ENCODE measurements at places on chromosomes 1 and 21.
A peak's percentile ranks its signal among the peaks of the same experiment; 100 is the strongest.

- DNase-seq = no peak
Measured at GRCh38 chr21:31110430-31110829, 72.2 kb upstream of the KRTAP19-8 start.

DNA sequence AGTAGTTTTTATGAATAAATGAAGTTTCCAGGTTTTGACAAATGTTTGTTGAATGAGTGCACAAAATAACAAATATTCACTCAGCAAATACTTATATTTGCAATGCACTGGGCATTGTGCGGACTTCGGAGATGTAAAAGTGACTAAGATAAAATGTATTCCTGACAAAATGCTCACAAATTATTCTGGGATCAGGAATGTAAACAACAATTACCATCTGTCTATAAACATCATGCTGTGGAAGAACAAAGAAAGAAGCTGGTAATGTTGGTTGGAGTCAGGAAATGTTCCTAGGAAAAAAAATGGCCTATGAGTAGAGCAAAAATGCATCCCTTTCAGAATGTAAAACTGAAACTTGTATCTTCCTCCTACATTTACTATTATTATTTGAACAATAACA is 68.5 kb downstream of the CRB1 start:
- no peak for DNase-seq

- no peak for DNase-seq
Measured at GRCh38 chr1:177907000-177907399, 62.9 kb downstream of the SEC16B start.

DNA sequence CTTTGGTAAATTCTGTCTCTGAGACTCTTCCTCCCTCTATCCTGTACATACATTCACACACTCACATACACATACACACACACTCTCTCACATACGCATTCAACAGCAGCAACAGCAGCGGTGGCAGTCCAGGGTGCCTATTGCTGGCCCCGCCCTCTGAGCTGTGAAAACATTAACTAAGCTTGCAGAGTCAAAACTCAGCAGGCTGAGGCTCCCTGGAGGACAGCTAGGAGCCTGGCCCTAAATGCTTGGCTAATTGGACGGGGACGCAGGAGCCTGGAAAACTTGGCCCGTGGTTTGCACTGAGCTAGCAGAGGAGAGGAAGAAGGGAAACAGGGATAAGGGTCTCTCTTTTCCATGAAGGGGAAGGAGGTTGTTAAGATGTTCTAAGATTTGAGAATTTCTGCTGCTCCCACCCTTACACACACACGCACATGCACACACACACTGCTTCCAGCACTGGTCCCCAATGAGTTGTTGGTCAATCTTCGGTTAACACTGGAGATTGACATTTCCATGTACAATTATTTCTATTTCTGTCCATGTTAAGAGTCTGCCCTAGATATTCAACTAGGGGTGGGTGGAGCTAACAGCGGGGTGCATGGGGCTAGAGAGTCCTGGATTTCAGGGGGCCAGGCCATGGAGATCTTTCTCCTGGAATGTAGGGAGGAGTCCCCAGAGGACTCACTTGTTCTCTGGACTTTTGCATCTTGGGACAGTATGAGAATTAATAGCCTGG is 94.2 kb downstream of the PLXNA2 start:
- DNase-seq = no peak

GRCh38 chr21:44905728-44906090 is 15.0 kb downstream of the ITGB2 start:
- no peak for DNase-seq

GRCh38 chr1:101506541-101507164 is 269.8 kb downstream of the S1PR1 start:
- no peak for DNase-seq

GRCh38 chr1:35448344-35448801 is 108.8 kb downstream of the KIAA0319L start:
- no peak for DNase-seq

DNA sequence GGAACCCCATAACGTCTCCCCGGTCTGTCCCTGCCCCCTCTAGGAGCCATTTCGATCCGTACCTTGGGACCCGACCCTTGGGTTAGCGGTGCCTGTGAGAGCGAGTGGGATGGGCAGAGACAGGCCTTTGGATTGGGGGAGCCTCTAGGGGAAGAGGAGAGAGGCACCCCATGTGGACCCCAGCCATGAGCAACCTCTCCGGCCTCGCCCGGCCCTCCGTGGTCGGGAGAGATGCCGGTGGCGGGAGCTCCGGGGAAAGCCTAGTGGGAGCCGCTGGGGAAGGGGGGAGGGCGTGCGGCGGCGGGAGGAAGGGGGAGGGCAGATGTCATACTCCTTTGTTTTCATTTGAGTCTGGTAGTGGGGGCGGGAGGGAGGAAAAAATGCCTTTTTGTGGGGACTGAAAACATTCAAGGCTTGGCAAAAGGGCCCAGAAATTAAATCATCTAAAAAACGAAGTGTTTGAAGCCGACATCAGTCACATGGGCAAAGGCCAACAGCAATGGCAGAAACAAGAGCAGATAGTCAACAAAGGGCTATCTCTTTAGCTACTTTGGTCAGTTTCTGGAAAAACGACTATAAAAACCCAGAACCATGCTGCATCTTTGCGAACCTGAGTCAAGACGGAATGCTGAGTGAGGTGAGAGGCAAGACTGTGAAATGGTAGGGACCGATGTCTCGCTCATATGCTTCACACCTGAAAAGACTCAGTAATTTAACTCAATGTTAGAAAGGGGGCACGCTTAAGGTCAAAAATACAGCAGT is 758 bp downstream of the PTBP2 start:
- peak; percentile 35 for DNase-seq

DNA sequence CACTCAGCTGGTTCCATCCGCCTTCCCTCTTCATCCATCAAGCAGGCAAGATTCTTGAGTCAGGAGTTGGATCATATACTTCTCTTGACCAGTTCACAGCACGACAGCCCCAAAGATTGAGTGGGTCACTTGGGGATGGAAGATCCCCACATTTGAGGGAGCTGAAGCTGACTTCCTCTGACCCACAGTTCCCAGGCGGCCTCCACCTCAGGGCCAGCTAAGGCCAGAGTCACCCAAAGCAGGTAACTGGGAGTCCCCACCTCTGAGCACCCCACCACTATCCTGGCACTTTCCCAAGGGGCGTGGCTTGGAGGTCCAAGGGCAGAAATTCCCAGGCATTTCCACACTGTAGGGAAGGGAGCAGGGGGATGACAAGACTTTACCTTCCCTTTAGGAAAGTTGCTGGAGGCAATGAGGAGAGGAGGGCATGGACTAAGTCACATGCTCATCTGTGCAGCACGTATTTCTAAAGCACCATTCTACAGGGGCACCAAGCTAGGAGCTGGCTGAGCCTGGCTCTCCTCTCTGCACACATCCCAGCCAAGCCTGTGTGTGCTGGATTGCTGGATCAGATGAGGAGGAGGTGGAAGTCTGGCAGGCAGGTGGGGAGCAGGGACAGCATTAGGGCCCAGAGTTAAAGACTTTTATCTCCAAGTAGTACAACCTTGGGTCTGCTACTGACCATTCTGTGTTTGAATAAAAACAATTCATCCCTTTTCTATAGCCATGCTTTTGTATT is 1.3 kb upstream of the RD3 start:
- no peak for DNase-seq

DNA sequence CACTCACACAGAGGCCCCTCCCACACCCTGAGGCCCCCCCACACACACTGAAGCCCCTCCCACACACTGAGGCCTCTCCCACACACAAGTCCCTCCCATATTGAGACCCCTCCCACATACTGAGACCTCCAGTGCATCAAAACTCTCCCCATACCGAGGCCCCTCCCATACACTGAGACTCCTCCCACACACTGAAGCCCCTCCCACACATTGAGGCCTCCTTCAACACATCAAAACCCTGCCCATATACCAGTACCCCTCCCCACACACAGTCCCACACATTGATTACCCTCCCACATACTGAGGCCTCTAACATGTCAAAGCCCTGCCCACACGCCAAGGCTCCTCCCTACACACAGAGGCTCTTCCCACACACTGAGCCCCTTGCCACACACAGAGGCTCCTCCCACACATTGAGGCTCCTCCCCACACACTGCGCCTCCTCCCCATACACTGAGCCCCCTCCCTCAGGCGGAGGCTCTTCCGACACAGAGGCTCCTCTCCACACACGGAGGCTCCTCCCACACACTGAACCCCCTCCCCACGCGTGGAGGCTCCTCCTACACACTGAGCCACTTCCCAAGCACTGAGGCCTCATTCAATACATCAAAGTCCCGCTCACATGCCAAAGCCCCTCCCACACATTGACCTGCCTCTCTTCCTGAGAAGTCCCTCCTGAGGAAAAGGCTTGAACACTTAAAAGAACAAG is 392.3 kb downstream of the CAMTA1 start:
- no peak for DNase-seq

- DNase-seq = no peak
Measured at GRCh38 chr21:25788677-25789076, 53.9 kb downstream of the GABPA start.

DNA sequence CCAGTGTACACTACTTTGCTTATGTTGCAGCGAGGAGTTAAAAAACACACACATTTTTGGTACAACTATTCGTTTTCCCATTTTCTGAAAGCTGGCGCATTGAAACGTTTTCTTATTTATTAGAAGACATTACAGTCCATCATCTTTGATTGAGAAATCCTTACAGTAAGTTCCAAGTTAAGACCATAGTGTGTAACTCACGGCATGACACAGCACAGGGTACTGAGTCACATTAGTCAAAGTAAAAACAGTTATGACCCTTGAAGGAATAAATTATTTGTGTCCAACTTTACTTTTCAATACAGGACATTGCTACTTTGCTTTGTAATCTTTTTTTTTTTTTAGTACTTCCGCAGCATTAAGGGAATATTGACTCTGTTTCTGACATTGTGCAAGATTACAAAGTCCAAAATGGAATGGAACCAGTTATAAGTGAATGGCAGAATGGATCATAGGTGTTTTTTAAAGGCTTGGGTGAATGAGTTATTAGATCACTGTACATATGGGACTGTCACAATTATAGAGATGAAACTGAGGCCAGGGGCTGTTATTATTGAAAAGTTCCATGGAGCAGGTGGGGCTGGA is 11.7 kb downstream of the PTGFRN start:
- no peak for DNase-seq

- no peak for DNase-seq
Measured at GRCh38 chr1:155978973-155979429, 654 bp upstream of the ARHGEF2 start.

- no peak for DNase-seq
Measured at GRCh38 chr1:53166912-53167311, 24.5 kb upstream of the SLC1A7 start.

DNA sequence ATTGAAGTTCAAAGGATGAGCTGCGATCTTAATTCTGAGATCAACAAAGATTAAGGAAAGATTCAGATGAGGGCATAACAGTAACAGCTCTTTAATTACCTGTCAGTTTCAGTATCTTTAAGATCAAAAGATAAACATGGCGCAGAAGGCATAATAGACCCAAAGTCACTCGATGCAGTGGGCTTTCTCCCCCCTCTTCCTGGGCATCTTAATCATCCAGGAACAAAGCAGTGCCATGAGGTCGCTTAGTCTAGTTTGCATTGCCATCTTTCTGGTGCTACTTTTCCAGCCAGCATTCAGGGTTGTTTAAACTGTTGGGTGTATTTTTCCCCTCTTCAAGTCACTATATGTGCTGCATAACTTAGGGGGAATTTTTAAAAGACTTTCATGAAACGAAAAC is 72.3 kb downstream of the HUNK start:
- no peak for DNase-seq

- DNase-seq = no peak
Measured at GRCh38 chr1:208055535-208055934, 144.6 kb upstream of the CD34 start.

DNA sequence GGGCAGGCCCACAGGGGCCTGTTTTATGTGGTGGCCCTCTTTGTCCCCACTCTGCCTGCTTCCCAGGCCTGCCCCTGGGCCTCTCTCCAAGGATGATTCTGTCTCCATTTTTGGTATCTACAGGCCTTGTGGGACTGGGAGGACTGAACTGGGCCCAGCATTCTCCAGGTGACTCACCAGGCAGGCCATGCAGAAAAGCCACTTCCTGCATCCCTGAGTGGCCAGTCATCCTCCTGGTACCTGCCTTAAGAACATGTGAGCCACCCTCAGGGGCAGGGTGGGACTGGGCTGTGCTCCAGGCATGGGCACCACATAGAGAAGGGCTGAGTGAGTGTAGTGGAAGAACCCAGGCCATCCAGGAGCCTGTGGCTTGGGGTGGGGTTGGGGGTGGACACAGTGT is 20.0 kb upstream of the BCAR3 start:
- DNase-seq = no peak

- no peak for DNase-seq
Measured at GRCh38 chr1:243740255-243740999, 109.6 kb downstream of the AKT3 start.

DNA sequence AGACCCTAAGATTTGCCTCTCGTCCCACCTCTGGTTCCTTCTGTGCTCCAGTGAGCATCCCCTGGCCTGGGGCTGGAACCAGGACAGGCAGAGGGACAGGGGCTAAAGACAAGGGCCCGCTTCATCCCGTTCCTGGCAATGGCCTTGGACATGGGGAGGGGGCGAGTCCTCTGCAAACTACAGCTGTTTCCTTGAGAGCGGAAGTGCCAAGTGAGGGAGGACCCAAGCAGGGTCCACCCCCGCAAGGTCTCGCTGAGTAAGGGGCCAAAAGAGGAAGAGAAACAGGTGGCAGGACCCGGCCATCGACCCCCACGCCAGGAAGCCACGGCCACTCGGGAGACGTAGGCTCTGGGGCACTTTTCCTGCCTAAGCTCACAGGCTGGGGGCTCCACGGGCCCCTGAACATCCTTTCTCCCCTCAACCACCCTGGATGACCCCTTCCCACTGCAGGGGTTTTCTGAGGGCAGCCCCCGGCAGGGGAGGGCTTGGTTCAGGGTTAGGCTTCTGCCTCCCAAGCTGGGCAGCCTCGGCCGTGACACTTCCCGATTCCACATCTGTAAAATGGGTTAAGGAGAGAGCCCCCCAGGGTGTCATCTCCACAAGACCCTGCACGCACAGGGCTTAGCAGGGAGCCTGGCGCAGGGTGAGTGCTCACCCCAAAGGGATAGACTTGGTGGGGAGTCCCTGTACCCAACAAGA is 17.9 kb upstream of the PLEKHG5 start:
- no peak for DNase-seq

DNA sequence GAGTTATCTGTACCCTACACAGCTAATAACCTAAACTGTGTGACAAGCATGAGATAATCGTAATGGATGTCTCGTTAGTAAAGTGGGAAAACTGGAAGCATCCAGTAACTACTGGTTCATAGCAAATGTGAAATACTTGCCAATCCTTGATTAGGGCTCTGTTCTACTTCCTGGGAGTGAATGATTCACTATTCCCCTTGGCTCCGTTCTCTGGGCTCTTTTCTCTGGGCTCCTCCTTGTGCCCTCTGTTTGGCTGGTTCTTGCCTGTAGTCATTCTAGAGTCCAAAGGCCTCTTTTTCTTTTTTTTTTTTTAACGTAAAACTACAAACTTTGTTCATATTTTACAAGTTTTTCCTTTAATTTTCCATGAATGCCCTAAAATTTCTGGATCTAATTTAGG is 465.8 kb upstream of the PLXNA2 start:
- no peak for DNase-seq

GRCh38 chr1:244964112-244964971 is 100.0 kb upstream of the HNRNPU start:
- DNase-seq = peak; percentile 8

- DNase-seq = no peak
Measured at GRCh38 chr1:1217621-1218523, 3.9 kb upstream of the TNFRSF4 start.

- DNase-seq = peak; percentile 62
Measured at GRCh38 chr1:93180723-93181613, at the start of gene CCDC18. TSS of gene CCDC18 (plus strand) at chr1:93180724. CDS start at chr1:93183362, 2,638 bp downstream.
